ENCODE measurements at places on chromosomes 13 and 19.

- DNase-seq, result peak; percentile 35
Observed at GRCh38 chr19:49981603-49982593, 20.9 kb upstream of the SIGLEC11 start.

DNA sequence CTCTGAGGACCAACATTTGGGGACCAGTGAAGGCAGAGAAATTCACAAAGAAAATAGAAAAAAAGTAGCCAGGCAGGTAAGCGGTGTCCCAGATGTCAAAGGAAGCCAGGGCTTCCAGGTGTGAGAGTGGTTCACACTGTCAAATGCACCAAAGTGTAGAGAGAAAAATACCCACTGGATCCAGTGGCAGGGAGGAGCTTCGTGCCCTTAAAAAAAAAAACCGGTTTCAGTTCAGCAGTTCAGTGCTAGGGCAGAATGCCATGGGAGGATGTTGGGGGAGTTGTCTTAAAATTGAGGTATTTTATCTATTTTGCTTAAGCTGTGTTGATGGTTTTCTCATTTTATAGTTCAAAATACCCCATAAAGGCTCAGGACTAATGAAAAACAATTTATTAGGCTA, 47.8 kb upstream of the C1QTNF9 start:
- DNase-seq, result no peak

DNA sequence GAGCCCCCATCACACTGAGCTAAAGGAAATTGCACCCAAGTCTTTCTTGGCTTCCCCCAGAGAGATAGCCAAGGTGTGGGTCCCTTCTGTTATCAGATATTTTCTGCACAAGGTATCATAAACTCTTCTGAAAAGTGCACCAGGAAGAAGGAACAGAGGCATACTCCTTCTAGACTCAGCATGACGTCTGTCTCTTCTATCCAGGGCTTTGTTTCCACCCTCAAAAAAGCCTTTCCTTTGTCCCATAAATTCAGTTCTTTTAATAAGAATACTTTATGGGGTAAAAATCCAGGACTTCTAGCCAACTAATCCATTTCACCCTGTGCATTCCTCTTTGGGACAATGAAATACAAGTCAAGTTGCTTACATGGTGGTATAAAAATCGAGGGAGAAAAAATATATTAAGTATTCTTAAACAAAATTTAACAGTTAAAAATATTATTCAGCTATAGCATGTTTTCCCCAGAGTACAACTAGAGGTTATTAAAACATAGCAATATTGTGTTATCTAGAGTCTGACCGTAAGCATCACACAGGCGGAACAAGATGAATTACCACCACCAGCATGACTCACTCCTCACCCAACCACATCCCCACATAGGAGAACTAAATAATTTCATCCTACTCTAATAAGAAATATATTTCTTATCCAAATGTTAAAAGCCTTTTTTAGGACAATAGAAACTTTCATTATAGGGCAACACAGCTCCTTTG, 79.9 kb upstream of the GPC6 start:
- no peak for DNase-seq

GRCh38 chr19:14479309-14479974, 4.3 kb upstream of the PTGER1 start:
- DNase-seq, result no peak

DNA sequence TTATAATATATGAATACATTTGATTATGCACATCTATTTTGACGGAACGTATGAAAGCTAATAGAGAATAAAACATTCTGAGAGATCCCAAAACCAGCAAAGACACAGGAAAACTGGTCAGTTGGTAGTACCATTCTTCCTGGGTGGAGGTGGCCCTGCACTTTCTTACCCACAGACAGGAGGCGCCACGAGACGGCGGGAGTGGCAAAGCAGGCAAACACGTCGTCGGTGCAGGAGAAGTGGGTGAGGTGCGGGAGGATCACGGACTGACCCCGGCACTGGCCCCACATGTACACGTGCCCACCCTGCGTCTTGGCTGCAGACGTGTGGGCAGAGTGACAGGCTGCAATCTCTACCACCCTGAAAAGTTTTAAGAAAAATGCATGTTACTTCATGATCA, 36.1 kb downstream of the RCBTB1 start:
- no peak for DNase-seq

- DNase-seq, result no peak
Observed at GRCh38 chr13:73274147-73274546, 215.3 kb downstream of the KLF5 start.

GRCh38 chr19:5338656-5339197, 1.9 kb downstream of the PTPRS start:
- no peak for DNase-seq

DNA sequence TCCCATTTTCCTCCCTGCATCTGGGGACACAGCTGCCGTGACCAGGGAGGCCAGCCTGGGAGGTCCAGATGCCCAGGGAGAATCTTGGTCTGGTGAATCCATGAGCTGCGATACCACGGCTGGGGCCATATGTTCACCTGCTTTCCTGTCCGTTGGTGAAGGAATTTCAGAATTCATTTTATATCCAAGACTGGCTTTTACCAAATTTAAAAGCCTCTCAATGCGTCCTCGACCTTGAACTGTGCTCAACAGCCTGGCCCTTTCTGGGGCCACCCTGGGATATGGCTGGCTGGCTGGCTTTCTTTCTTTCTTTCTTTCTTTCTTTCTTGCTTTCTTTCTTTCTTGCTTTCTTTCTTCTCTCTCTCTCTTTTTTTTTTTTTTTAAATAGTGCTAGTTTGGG, 22.2 kb upstream of the GDF15 start:
- no peak for DNase-seq

DNA sequence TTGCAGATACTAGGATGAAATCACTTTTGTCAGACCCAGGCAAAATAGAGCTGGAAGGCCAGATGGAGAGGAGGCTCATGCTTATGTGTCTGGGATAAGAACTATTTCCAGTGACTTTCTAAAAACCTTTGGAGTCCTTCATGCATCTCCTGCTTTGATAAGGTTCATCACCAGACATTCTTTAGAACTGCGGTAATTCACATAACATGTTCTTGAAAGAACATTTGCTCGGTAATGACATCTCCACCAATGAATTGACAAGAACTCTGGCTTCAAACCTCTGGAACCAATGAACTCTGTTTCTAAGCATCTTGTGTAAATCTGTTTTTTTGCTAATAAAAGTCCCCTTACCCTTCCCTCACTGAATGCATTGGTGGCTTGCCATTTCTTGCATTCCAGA, 112.0 kb upstream of the KL start:
- DNase-seq, result no peak

DNA sequence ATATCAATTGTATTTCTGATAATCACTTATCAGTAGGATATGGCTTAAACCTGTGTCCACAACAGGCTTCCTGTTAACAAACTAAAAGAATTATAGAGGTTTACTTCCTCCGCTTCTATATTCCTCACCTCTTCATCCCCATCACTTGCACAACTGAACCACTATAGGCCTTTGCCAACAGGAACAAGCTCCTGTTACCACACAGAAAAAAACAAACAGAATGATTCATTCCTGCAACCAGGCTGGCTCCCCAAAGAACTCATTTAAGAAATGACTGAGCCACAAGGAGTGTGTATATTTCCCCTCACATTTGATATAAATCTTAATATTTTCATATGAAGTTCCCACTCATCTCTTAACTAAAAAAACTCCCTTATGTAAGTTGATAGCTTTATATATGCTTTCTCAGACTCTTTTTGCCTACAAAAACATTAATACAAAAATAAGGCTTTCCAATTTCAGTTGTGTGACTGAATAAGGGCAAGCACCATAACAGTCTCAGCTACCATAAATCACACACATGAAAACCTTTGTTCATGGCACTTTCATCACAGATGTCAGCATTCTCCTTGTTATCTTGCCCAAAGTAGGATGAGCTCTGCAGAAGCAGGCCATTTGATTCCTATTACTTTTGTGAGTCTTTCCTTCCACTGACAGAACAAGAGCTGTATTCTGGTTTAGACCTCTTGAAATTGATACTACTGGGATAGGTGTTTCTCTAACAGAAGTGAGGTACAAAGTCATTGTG, 366.8 kb downstream of the SLITRK1 start:
- DNase-seq, result no peak

DNA sequence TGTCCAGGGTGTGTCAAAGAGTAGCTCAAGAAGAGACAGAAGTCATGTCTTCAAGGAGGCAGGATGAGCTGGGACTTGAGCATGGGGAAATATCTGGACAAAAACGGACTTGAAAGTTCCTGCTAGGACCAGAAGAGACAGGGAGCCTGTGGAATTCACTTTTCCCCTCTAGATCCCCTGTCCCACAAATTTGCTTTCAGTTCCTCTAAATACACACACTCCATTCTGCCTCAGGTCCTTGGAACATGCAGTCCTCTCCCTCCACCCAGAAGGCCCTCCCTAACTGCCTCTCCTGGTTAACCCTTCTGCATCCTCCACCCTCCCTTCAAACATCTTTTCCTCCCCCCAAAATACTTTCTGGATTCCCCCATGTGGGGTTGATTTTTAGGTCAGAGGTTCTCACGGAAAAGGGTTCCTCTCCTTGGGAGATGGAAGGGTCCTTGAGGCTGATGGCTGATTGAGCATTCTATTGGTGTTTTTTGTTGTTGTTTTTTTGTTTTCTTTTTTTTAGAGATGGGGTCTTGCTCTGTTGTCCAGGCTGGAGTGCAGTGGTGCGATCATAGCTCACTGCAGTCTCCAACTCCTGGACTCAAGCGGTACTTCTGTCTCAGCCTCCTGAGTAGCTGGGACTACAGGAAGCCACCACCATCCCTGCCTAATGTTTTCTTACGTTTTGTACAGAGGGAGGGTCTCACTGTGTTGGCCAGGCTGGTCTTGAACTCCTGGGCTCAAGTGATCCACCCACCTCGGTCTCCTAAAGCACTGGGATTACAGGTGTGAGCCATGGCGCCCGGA, 6.9 kb upstream of the RETN start:
- no peak for DNase-seq

- DNase-seq, result no peak
Observed at GRCh38 chr13:81133066-81133465, 792.1 kb upstream of the SPRY2 start.

DNA sequence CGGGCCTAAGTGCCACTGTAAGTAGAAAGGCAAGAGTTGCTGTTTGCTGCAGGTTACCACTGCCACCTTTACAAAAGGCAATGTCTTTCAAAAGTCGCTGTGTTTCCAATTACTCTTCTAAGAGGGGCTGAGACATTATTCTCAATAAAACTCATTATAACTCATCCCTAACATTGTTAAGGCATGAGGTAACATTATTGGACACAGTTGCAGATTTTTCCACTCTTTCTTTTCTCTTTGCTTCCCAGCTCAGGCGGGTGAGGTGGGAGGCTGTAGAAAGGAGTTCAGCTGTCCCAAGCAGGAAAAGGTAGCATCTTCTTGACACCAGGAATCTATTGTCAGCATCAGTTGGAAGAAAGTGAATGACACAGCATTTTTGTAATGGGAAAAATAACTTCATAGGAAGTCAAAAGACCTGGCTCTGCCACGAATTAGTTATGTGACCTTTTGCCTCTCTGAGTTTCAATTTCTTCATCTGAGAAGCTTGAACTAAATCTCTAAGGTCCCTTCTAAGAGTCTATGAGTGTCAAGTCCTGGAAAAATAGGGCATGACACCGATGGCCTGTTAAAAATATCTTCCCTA, 2.1 kb upstream of the UBL3 start:
- DNase-seq, result no peak

GRCh38 chr13:76466043-76466442, 420.2 kb downstream of the KCTD12 start:
- no peak for DNase-seq

- no peak for DNase-seq
Observed at GRCh38 chr19:46904114-46905060, 43.6 kb downstream of the ARHGAP35 start.

DNA sequence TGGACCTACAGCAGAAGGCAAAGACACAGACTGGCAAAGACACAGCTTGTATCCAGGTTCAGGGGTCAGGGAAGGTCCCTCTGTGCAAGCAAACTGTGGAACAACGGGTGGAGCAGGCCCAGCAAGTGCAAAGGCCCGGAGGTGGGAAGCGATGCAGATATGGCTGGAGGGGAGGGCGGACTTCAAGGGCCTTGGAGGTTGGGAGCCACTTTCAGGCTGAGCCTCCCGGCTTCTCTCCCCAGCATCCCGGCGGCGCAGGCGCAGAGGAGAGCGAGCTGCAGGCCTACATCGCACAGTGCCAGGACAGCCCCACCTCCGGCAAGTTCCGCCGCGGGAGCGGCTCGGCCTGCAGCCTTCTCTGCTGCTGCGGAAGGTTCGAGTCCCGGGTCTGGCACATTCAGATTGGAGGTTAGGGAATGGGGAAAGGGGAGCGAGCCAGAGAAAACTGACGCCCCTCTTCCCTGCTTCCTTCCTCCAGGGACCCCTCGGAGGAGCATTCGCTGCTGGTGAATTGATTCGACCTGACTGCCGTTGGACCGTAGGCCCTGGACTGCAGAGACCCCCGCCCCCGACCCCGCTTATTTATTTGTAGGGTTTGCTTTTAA, 2.1 kb upstream of the PNPLA6 start:
- no peak for DNase-seq

DNA sequence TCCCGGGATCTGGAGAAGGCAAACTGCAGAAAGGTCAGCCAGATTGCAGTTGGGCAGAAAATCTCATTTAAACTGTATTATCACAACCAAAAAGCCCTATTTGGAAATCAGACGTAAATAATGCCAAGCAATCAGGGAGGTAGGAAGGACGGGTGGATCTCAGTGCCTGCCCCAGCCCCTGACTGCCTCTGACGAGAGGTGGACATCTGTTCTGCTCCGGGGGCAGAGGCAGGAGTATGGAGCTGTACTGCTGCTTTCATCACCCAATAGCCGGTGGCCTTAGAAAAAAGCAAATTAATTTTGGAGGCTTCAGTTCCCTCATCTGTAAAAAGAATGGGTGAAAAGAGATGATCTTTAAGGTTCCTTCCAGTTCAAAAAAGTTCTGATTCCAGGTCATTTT, 43.6 kb upstream of the WASF3 start:
- DNase-seq, result no peak

DNA sequence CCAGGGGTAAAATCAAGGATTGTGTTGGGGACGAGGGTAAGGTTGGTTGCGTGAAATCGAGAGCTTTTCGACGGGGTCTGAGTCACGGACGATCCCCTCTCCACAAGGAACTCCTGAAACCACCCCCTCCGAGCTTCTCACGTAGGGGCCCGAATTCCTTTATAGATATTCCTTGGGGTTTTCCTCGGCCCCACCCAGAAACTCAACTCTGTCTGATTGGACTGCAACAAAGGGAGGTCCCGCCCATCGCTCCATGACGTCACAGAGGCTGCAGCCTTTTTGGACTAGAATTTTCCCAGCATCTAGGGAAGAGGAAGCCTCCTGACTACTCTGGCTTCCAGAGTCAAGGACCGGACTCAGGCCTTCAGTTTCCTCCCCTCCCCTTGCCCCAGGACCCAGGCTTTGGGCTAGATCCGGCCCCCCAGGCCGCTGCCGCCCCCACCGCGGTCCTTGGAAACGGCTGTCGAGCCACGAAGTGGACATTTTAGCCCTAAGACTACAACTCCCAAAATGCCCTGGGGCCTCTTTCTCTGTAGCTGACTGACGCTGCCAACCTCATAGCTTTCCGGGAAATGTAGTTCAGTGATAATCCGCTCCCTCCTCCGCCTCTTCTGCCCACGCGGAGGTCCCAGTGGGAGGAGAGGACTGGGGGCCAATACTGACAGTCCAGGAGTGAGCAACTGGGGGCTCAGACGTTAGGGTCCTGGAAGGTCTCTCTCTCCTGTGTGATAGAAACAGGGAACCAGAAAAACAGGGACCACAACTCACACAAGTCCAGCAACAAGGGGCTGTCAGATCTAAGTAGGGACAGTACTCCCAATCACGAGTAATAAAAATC, at the start of gene IZUMO1:
IZUMO1 (minus strand) TSS at position 172 of the 838 bp plus-strand sequence. CDS start 1,050 bp downstream, outside the sequence.
- peak; percentile 89 for DNase-seq
